Activated T-helper 1 cell treated with anti-CD3 and anti-CD28 coated beads, Interleukin-2, amount 50 U/mL, for 16 hours (primary cell): ENCODE measurements at places on chromosomes 6 and 20.

DNA sequence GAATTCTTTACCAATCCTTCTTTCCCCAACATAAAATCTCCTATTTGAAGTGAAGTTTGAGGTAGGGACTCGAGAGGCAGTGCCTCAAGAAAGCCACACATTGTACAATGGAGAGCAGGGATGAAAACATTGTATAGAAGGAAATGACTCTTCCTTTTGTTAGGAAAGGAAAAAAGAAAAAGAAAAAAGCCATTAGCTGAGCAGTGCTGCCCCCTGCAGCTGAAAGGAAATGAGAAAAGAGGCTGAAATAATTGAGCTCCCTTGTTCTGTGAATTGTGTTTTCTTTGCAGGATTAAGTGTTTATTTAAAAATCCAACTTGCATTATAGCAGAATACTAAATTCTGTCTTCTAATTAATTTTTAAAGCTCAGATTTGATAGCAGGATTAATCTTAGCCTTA lies 162.9 kb upstream of the SASH1 start:
- no peak for DNase-seq

DNA sequence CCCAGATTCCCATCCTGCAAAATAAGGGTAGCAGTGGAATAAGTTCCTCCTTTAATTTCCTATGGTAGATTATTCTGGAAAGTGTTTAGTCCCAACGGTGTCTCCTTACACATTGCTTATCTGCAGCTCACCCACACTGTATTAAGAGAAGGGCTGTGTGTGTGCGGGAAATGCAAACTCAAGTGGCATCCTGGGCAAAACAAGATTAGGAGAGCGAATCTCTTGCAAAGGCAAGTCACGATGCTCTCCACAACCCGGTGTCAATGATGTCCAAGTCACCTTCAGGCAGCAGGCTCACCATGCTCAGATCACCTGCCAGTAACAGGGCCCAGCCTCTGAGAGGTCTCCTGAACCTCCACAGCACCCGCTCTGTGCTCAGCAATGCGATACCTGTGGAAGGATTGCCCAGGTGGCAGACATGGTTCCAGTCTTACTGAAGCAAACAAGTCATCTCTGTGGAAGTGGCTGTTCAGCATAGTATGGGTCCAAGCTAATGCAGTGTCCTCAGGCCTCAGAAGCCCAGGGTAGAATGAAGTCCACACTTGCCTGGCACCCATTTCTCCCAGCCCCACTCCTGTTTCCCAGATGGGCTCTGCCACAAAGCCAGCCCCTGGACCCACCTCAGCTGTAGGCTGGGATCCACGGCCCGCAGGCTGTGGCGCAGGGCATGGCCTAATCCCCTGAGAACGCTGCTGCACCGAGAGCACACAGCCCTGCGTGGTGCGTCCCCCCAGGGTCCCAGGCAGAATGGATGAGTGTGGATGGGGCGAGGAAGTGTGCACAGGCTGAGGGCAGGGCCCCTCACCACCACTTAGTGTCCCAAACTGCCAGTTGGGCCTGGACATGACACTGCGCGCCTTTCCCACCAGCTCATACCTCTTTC lies 101.2 kb downstream of the PXDC1 start:
- no peak for DNase-seq

GRCh38 chr6:129279343-129280292 lies 396.7 kb downstream of the LAMA2 start:
- no peak for DNase-seq

DNA sequence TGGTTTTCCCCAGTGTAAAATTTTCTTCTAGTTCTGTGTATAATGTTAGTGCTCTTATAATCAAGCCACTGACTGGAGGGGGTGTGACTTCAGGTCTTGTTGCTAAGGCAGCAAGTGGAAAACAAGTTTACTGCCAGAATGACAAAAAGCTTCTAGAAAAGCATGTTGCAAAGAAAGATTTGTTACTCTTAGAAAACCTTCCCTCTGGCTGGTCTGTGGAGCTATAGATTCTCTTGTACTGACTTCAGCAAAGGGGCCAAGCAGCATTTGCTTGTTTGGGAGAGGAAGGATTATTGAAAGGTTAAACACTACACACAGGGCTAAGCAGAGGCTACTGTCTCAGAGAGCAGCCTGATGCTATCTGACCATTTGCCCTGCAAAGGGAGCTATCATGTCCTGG lies 288.8 kb downstream of the BTBD9 start:
- DNase-seq = no peak

GRCh38 chr6:78810698-78811097 lies 56.7 kb upstream of the IRAK1BP1 start:
- DNase-seq = no peak

DNA sequence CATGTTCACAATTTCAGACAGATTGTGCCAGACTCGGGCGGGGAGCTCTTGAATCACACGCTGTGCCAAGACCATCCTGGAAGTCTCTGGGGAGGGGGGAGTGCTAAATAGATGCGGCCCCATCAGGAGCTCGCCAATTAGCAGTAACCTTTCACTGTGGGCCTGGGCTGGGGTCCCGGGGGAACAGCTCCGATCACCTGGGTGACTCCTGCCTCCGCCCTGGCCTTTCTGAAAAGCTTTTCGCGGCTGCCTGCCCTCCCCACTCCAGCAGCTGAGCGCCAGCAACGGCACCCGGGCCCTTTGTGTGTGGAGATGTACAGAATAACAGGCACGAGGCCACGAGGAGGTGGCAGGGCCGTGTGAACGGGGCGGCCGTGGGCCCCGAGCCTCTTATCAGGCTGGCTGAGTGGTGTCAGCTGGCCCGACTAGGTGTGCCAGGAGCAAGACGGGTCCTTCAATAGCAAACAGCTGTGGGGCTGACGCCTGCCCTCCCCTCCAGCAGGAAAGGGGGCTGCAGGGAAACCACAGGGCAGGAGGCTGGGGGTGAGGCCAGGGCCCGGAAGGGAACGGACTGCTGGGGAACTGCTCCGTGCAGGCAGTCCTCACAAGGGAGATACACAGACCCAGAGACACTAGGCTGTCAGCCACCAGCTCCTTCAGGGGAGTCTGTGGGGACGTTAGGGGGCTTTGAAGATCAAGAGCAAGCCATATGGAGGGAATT lies 56.8 kb downstream of the NOL4L start:
- DNase-seq = no peak

GRCh38 chr20:24445510-24446170 lies 23.8 kb upstream of the SYNDIG1 start:
- no peak for DNase-seq

GRCh38 chr6:142952614-142953013 lies 7.6 kb upstream of the HIVEP2 start:
- no peak for DNase-seq

GRCh38 chr6:166300357-166300987 lies 7.7 kb downstream of the PRR18 start:
- no peak for DNase-seq

DNA sequence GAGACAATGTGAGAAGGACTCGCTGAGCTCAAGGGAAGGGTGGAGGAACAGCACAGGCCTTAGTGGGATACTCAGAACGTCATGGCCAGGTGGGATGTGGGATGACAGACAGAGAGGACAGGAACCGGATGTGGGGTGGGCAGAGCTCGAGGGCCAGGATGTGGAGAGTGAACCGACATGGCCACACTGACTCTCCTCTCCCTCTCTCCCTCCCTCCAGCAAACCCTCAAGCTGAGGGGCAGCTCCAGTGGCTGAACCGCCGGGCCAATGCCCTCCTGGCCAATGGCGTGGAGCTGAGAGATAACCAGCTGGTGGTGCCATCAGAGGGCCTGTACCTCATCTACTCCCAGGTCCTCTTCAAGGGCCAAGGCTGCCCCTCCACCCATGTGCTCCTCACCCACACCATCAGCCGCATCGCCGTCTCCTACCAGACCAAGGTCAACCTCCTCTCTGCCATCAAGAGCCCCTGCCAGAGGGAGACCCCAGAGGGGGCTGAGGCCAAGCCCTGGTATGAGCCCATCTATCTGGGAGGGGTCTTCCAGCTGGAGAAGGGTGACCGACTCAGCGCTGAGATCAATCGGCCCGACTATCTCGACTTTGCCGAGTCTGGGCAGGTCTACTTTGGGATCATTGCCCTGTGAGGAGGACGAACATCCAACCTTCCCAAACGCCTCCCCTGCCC lies 1.7 kb downstream of the TNF start:
- no peak for DNase-seq
